ENCODE measurements at places on chromosomes 13 and 19.

- peak; percentile 91 for DNase-seq
Observed at GRCh38 chr19:28012361-28012760, 1200.6 kb downstream of the UQCRFS1 start.

DNA sequence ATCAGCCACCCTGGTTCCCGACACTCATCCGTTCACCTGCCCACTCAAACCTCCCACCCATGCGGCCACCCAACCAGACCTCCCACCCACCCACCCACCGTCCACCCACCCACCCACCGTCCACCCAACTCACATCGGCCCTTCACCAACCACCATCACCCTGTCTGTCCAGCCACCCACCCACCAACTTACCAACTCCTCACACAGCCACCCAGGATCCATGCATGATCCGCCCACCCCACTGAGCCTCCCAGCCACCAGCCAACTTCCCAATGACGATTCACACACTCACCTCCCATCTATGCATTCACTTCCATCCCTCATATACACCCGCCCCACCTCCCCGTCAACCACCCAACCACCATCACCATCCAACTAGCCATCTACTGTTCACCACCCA is 4.3 kb downstream of the JOSD2 start:
- no peak for DNase-seq

DNA sequence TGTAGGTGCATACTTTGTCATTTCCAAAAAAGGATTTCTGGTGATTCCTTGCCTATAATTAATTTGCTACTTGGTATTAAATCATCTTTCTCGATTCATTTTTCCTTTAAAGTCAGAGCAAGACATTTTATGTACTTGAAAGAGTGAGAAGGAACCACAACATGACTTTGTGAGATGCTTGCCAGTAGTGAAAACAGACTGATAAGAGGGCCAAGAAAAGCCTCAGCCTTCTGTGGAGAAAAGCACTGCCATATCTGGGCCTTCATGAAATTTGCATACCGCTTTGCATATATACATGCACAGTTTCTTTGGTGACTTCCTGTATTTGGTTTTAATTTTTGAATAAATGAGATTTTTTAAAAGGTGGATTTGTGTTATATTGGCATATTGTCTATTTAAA is 128.4 kb downstream of the CDK8 start:
- no peak for DNase-seq

DNA sequence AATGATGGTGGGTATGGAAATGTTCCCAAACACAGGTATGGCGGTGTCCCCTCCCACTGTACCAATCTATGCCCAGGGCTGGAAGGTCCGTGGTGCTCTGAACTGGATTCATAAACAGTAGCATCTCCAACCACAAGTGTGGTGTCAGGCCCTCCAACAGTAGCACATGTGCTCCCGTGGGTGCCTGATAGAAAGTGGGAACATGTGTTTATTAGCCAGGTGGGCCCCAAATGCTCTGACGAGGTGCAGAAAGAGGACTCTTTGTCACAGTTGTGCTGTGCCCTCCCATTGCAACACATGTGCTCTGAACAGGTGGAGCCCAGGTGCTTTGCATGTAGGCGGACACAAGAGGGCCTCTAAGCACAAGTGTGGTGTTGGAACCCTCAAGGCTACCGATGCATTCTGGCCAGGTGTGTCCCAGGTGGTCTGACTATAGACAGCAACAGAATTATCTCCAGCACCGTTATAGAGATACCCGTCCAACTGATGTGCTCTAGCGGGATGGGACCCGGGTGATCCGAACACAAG is 75.4 kb upstream of the ZNF30 start:
- DNase-seq: peak; percentile 72

GRCh38 chr13:44906230-44906629 is 83.0 kb downstream of the NUFIP1 start:
- DNase-seq: no peak

DNA sequence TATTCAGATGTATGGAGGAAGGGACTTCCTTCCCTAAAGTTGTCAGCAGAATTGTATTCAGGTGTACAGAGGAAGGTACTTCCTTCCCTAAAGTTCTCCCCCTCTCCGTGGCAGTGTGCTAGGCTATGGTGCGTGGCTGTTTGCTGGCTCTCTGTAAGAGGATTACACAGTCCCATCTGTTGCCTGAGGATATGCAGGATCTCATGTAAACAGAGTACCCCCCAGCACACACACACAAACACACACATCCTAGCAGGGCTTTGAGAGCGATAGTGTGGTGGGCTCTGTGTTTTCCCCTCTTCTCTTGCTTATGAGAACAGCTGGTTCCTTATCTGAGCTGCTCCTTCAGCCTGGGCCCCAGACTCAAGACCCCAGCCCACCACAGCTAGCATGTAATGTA is 10.3 kb downstream of the NEK5 start:
- DNase-seq: no peak

GRCh38 chr19:2952953-2953481 is 8.2 kb upstream of the ZNF77 start:
- no peak for DNase-seq

- DNase-seq: no peak
Observed at GRCh38 chr19:56930647-56931535, 90.4 kb upstream of the PEG3 start.

- DNase-seq: no peak
Observed at GRCh38 chr13:30744681-30745077, 9.3 kb downstream of the ALOX5AP start.

- DNase-seq: no peak
Observed at GRCh38 chr13:30480292-30480950, 14.7 kb upstream of the HMGB1 start.

GRCh38 chr19:32908641-32909190 is 39.1 kb upstream of the SLC7A9 start:
- no peak for DNase-seq

DNA sequence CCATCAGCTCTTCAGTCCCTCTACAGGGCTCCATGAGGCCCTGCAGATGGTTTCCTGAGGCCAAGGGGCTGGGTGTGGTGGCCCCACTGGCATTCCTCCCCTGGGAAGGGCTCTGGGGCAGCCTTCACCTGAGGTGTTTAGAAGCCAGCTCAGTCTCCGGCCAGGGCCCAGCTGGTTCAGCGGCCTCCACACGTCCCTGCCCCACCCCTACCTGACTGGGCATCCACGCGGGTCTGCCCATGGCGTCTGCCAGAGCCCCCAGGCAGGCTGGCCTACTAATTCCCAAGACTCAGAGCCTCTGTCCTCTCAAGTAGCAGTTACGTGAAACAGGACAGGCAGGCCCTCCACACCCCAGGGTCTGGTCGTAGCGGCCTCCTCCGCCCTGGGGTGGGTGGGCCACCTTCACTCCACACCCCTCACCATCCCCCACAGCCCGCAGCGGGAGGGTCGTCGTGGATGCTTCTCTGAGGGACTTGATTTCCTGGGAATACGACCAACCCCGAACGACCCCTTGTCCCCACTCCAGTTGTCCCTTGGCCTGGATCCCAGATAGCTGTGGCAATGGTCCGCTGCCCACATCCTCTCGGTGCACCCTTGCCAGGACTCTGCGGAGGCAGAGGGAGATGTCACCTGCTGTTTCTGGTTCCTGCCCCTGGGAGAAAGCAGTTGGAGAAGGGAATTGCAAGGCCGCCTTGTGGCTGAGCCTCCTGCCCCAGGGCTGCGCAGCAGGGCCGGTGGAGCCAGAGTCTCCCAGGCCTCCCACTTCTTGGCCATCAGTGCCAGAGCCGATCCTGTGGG is 24.3 kb downstream of the CAPN12 start:
- no peak for DNase-seq

- DNase-seq: no peak
Observed at GRCh38 chr19:11887234-11887610, 360 bp upstream of the ZNF69 start.

GRCh38 chr13:81139987-81140386 is 799.1 kb upstream of the SPRY2 start:
- DNase-seq: no peak

DNA sequence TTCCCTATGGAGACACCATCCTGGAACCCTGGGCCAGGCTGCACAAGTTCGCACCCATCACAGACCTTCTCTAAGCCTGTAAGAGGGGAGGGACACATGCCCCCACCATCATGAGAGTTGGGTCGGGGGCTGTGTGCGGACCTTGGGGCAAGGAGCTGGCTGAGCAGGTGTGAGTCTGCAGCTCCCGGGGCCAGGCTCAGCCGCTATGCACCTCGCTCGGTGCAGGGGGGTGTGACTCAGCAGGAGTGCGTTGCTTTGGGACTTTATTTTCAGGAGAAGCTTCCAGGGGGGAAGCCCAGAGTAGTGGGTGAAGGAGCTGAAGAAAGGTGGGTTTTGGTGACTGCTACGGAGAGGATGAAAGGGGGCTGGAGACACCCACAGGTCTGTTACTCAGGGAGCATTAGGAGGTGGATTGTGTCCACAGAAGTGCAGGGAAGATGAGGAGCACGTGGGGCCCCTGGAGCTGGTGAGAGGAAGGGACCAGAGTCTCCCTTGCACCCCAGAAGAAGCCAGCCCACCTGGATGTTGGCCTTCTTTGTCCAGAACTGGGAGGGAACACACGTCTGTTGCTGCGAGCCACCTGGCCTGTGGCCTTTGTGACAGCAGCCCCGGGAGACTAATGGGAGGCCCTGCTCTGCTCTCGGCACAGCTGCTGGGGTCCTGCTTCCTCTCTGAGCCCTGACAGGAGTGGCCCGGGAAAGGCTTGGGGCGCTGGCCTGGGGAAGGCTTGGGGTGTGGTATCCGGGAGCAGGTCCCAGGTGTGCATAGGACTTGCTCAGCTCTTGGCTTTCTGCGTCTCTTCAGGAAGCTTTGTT is 162.6 kb downstream of the TEX29 start:
- DNase-seq: no peak

DNA sequence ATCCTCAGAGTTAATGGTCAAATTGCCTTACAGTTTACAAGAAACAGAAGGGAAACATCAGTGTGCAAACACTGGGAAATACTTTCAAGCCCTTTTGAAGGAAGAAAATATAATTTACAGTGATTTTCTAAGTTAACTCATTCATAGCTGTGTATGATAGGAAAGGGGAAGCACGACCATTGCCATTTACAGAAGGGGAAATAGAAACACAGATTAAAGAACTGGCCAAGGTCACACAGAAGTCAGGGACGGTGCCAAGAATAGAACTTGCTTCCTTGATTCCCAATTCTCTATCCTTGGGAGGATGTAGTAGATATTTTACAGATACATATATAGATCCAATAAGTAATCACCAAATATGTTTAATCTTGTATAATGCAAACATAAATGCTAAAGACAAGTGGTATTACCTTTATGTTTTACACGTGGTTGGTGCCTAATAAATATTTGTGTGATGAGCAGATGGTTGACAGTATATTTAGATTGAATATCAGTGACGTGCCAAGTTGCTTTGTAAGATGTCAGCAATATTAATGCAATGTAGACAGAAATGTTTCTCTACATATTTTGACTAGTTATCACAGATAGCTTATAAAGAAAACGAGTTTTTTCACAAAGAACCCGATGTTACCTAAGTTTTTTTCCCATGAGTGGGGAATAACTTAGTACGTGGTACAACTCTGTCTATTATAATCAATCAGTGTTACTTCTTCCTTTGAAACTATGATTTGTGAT is 73.1 kb downstream of the FLT1 start:
- no peak for DNase-seq

DNA sequence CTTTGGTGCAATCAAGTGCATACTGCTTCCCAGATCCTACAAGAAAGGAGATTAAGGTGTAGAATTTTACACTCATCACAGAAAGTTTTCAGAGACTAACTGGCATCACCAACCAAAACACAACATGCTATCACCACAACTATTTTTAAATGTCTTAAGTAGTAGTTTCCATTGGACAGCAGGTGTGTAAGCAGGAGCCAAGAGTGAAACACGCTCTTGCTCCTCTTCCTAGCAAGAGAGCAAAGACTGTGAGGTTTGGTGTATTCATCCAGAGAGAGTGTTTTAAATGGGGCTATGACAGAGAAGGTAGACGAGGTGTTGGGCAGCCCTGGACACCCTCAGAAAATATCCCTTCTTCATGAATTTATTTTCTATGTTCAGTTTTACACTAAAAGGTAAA is 12.5 kb upstream of the LILRA4 start:
- DNase-seq: no peak

DNA sequence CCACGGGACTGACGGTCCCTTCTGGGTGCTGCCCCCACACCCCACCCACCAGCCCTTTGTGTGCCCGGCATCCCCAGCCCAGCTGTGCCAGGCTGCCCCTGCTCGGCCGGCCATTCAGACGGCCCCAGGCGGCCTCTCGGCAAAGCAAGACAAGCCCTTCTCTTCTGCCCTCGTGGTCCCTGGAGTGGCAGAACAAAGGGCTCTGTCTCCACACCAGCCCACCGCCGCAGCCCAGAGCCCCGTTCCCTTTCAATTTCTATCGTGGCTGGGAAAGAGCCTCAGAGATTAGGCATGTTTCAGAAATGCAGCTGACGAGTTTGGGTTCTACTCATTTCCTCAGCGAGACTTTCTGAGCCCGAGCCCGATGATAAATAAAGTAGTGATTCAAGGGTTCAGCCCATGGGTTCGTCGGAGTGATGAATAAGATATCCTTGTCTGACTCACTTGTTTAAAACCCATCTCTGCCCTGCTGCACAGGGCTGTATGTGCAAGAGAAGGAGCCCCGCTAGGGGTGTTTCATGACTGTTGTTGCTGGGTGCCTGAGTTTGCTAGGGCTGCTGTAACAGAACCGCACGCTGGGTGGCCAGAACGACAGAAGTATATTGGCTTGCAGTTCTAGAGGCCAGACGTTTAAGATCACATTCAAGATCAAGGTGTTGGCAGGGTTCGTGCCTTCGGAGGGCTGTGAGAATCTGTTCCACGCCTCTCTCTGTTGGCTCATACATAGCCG is 4.3 kb downstream of the MYO9B start:
- no peak for DNase-seq

- DNase-seq: no peak
Observed at GRCh38 chr13:29684441-29684840, 89.0 kb upstream of the SLC7A1 start.

GRCh38 chr13:113917096-113917495 is 53.2 kb upstream of the GAS6 start:
- DNase-seq: peak; percentile 31

GRCh38 chr19:33756177-33756576 is 40.5 kb upstream of the KCTD15 start:
- no peak for DNase-seq

GRCh38 chr13:91017669-91018053 is 329.8 kb upstream of the MIR17HG start:
- peak; percentile 82 for DNase-seq

- DNase-seq: peak; percentile 75
Observed at GRCh38 chr19:16660763-16661479, at the start of gene TMEM38A. TMEM38A (plus strand) TSS chr19:16661139; CDS start chr19:16661218, 79 bp downstream.

Measured in endodermal cell (in vitro differentiated cells).